ENCODE measurements at places on chromosomes 2 and 18.

DNA sequence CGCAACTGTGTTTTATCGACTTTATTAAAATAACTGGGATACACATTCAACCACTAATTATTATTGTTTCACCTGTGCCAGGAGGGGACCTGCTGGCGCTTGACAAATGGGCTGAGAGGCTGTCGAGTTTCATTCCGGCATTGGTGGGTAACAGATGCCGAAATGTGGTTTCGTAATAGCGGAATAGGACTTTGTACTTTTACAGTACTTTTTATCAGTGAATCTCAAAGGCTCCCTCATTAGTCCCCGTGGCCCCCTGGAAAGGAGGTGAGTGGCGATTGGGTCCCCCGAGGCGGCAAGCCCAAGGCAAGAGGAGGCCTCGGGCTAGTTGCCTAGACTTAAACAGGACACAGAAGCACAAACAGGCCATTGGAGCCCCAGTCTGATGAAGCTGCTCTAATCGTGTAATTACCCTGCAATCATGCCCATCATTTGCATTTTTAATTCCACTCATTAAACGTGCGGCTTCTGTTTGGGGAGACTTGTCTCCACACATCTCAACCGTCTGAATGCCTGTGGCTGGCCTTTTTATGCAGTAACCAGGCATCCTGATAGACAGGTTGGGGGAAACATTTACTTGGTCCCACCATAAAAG lies 193.2 kb downstream of the INO80D start:
- no peak for DNase-seq

- DNase-seq, result no peak
Measured at GRCh38 chr2:219289537-219290361, 10.6 kb downstream of the DNAJB2 start.

GRCh38 chr2:68774569-68775271 lies 40.1 kb downstream of the ARHGAP25 start:
- DNase-seq, result peak; percentile 62

DNA sequence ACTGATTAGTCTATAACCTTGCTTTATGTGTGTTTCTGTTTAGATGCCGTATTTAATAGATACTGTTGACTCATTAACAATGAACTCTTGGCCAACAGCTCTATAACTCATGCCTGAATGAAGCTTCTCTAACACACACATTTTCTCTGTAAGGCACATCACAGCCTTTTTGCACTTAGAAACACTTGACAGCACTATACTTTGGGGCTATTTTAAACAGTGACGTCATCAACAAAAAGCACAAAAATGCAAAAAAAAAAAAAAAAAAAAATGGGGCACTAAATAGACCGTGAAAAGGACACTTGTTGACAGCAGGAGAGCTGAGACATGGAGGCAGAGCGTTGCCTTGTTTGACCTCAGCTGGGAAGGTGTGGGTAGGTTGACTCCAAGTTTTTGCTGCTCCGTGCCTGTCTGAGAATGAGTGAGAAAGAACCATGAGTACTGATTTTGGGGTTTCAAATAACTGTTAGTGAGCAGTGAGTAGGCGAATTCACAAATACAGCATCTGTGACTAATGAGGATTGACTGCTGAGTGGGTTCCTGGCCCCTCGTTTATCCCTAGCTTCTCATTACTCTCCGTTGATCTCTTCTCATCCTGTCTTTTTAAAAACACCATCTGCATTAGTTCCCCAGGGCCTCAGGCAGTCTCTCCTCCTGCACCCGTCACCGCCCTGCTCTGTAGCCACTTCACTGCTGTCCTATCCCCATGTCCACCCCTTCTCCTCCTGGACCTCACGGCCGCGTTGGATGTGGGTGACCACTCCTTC lies 24.4 kb downstream of the SPP2 start:
- no peak for DNase-seq

- no peak for DNase-seq
Measured at GRCh38 chr18:23250893-23251656, 115.8 kb downstream of the CABLES1 start.

GRCh38 chr2:23498943-23499342 lies 114.0 kb downstream of the KLHL29 start:
- no peak for DNase-seq

DNA sequence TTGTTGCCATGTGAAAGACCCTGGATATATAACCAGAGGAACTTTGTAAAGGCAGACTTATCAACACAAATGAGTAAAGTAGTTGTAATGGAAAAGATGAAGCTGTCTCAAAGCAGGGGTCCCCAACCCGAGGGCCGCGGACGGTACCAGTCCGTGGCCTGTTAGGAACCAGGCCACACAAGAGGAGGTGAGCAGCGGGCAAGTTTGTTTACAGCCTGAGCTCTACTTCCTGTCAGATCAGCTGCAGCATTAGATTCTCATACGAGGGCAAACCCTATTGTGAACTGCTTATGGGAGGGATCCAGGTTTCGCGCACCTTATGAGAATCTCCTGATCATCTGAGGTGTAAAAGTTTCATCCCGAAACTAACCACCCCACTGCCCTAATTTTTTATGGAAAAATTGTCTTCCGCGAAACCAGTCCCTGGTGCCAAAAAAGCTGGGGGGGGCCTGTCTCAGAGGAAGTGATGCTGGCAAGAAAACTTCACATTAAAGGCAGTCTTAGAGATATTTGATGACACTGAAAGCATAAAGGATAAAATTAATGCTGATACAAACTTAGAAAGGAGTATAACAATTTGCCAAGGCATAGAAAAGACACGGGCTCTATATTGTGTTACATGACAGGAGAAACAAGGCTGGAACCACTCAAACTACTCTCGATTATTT lies 57.5 kb upstream of the MSTN start:
- no peak for DNase-seq

DNA sequence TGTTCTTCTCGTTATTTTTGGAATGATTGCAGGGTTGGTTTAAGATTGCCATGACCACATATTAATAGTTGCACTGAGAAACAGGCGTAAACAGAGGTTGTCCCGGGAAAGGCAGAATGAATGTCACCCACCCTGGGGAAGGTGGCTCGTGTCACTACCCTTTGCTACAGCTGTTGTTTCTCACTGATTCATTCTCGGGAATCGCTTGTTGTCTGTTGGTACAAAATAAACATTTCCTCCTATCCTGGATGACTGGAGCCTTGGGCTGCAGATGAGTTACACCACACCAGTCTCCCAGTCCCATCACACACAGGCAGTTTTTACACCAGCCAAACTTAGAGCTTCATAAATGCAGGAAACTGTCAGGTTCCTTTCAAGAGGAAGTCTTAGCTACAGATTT lies 216.7 kb downstream of the GBX2 start:
- DNase-seq, result no peak

DNA sequence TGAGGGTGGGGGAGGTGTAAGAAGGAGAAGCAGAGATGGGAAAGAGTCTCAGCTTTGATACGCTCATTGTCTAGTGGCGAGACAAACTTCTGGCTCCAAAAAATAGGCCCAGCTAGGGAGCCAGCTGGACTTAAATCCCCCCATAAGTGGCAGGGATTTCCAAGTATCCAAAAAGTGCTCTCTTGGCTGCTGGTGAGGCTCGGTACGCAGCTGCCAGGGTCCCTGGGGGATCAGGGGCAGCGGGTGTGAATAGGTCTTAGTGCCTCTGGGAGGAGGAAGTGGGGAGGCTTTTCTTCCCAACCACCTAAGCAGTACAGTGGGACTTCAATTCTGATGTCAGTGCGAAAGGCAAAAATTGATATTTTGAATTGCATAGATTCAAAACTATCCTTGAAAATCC lies 73.5 kb downstream of the ALK start:
- no peak for DNase-seq

- DNase-seq, result no peak
Measured at GRCh38 chr2:54310311-54310710, 54.3 kb upstream of the TSPYL6 start.

DNA sequence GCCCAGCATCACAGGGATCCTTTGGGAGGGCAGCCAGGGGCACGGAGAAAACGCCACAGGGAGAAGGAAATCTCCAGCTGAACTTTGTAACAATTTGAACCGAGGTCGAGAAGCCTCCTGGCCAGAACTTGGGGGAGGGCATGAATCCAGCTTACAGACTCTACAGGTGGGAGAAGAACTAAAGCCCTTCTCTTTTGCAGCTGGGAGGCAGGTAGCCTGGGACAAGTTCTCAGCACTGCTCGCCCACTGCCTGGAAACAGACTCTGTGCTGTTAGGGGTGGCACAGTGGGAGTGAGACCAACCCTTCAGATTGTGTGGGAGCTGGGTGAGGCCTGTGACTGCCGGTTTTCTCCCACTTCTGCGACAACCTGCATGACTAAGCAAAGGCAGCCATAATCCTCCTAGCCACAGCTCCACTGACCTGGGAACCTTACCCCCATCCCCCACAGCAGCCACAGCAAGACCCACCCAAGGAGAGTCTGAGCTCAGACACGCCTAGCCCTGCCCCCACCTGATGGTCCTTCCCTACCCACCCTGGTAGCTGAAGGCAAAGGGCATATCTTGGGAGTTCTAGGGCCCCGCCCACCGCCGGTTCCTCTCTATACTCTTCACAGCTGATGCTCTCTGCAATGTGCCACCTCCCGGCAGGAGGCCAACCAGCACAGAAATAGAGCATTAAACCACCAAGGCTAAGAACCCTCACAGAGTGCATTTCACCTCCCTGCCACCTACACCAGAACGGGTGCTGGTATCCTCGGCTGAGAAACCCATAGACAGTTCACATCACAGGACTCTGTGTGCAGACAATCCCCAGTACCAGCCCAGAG lies 136.0 kb upstream of the SIX2 start:
- DNase-seq, result no peak

- DNase-seq, result no peak
Measured at GRCh38 chr2:206328974-206329373, 54.5 kb downstream of the ZDBF2 start.

Data from stimulated activated CD4-positive, alpha-beta T cell treated with anti-CD3 and anti-CD28 coated beads, Interleukin-2, amount 100 ng/mL, for 24 hours (primary cell).